Fibroblast of skin of left quadriceps (primary cell): ENCODE measurements at places on chromosomes 7 and 10.

- DNase-seq = no peak
Measured at GRCh38 chr10:62946278-62946677, 130.1 kb upstream of the EGR2 start.

- no peak for DNase-seq
Measured at GRCh38 chr10:79070606-79071395, 2.0 kb downstream of the ZMIZ1 start.

DNA sequence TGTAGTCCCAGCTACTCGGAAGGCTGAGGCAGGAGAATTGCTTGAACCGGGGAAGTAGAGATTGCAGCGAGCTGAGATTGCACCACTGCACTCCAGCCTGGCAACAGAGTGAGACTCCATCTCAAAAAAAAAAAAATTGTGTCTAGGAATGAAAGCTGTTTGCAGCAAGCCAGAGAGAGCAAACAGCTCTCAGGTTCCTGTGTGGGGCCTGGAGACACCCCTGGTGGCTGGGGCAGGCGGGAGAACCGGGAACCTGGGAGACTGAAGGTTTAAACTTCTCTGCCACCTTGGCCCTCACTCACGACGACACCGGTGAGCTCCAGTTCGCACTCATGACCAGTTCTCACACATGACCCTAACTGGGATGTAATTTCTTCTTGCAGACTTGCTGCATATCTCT lies 13.2 kb upstream of the UNCX start:
- DNase-seq = no peak

- no peak for DNase-seq
Measured at GRCh38 chr10:91992031-91992430, 68.5 kb downstream of the BTAF1 start.

DNA sequence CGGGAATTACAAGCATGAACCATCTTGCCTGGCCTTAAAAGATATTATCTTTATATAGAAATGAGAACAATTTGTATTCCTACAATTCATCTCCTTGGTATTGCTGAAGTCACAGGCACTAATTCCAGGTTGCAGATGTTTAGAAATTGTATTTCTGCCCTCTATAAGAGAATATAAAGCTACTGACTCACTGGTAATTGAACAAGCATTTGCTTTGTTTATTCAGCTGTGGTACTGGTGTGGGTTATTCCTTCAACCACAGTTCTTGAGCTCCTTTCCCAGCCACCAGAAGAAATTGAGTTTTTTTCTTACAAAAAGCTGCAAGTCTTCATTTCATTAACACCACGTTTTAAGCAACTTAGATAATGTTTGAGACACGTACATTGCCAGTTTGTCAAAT lies 29.0 kb upstream of the MPP7 start:
- DNase-seq = peak; percentile 82

DNA sequence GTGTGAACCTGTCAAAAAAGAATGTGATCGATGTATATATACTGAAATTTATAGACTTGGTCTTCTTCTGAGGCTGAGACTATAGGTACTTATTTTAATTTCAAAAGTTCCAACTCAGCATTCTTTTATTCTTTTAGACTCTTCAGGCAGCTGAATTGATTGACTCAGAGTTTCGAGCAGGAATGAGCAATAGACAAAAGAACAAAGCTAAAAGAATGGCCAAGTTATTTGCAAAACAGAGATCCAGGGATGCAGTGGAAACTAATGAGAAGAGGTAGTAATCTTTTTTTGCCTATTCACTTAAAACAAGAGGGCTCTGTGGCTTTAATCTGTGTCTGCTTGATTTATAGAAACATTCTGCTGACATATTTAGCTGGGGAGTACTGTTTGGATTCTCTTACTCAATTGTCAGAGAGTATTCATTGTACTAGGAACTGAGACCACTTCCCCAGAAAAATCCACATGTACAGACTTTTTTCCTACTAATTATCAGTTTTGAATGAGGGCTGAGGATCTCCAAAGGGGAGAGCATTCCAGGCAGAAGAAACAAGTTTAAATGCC lies 30.1 kb downstream of the BTAF1 start:
- DNase-seq = no peak

GRCh38 chr7:139916717-139917395 lies 87.8 kb downstream of the TBXAS1 start:
- DNase-seq = no peak

- no peak for DNase-seq
Measured at GRCh38 chr7:51233374-51233773, 83.2 kb downstream of the COBL start.
